ENCODE measurements at places on chromosomes 4 and X.

DNA sequence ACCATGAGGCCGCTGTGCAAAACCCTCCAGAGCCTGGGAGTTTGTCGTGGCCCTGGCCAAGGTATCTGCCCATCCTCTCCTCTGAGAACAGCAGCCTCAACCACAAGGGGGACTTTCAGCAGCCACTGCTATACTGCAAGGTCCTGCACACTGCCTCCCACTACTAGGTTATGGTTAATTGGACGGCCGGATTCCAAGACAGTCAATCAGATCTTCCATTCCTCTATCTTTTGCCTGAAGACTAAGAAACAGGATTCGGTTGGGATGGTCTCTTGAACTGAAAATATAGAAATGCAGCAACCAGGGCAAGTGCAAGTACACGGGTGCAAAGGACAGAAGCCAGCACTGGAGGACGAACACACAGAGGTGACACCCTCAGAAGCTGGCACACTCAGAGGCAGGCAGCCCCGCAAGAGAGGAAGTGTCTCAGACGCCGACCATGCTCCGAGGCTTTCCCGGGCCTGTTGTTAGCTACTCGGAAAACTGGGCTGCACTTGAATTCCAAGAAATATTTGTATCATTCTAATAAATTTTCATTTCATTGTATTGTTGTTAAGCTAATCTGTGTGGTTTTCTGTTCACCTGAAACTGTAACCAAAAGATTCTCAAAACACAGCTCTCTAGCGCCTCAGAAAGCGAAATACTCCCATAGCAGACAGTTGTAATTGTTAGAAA lies 63.3 kb downstream of the AFAP1 start:
- no peak for DNase-seq

DNA sequence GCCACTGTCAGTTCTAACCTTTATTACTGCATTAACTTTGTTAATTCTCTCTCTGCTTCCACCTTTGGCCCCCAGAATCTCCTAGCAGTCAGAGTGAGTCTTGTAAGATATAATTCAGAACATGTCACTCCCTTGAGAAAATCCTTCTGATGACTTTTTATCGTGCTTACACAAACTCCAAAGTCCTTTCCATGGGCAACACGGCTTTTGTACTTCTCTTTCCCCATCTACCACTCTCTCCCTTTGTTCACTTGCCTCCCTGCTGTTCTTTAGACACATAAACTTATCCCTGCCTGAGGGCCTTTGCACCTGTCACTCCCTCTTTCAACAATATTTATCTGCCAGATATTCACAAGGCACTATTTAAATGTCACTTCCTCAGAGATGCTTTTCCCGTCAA lies 64.8 kb downstream of the MAOB start:
- no peak for DNase-seq

DNA sequence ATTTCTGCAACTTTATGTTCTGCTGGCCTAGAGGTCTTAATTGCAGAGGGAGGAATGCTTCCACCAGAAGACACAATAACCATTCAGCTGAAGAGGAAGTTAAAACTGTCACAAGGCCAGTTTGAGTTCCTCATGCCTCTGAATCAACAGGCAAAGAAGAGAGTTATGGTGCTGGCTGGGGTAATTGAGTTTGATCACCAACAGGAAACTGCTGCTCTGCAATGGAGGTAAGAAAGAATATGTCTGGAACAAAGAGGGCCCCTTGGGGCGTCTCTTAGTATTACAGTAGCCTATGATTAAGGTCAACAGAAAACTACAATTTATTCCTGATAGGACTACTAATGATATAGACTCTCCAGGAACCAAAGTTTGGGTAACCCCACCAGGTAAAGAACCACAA lies 744.0 kb downstream of the FSTL5 start:
- no peak for DNase-seq

GRCh38 chr4:73343432-73343831 lies 60.7 kb upstream of the ALB start:
- DNase-seq: no peak

DNA sequence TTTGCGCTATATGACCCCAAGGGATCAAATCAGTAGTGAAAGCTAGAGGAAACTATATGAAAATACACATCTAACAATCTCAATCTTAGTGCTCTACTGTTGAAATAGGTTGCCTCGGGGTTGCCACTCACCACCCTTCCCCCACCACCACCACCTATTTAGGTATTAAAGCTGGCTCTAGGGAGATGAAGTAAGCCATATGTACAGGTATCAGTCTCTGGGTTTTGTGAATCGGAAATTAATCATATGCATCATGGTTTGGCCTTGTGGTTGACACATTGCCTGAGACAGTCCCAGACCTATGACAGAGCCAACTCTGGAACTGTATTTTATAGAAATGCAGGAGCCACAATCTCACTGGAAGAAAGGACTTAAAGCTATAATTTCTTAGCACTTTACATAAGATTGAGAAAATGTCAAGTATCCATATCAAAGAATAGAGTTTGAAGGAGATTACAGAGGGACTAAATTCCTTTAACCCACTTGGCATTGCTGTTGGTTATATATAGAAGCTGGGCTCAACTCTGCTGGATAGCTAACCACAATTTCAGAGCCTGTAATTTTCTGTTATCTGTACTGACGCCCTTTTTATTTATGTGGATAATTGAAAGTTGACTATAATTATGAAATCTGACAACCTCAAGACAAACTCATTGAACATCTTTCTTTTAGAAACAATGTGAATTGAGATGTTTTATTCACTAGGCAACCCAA lies 26.7 kb upstream of the BMP2K start:
- no peak for DNase-seq

- DNase-seq: no peak
These were observed 5.1 kb upstream of the OCRL start for GRCh38 chrX:129534816-129535578.

GRCh38 chrX:21369613-21370012 lies 4.6 kb upstream of the CNKSR2 start:
- no peak for DNase-seq

DNA sequence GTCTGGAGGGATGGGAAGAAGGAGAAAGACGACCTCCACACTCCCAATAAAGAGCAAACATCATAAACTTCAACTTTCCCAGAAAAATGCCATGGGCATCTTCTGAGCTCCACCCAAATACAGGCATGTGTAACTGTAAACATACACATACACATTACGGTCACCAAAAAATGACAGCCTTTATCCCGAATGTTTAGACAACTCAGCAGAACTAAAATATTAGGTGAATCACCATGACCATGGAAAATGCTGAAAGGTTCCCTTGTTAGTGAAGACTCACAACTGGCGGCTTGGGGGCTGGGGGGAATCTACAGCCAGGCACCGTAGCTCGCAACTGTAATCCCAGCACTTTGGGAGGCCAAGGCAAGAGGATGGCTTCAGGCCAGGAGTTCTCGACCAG lies 33.0 kb downstream of the PRKX start:
- DNase-seq: no peak

GRCh38 chr4:185665655-185666054 lies 130.3 kb upstream of the PDLIM3 start:
- no peak for DNase-seq

GRCh38 chrX:64265265-64265664 lies 34.9 kb upstream of the ASB12 start:
- no peak for DNase-seq

DNA sequence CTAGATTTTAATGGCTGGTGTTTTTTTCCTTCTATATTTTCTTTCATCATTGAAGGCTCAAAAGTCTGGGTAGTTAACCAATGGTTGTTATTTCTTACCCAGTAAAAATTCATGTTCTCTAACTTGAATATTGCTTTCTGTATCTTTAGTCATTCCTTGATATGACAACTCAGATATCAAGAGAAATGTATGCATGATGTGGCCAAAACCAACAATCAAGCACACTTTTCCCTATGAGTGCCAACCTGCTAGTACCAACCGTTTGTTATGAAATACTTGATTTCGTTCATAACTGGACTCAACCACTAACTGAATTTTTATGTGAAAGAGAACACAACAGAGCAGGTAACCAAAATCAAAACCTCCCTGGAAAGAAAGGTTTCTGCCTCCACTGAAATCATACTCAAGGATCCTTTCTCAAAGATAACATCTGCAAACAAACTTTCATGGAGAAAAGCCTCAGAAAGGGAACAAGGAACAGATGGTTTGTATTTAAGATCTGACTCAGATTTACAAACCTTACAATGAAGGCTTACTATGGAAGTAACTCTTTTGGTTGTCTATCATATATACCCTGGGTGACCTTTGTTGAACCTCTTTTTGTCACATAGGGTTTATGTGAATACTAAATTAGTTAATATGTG lies 8.3 kb upstream of the VEGFC start:
- DNase-seq: no peak

DNA sequence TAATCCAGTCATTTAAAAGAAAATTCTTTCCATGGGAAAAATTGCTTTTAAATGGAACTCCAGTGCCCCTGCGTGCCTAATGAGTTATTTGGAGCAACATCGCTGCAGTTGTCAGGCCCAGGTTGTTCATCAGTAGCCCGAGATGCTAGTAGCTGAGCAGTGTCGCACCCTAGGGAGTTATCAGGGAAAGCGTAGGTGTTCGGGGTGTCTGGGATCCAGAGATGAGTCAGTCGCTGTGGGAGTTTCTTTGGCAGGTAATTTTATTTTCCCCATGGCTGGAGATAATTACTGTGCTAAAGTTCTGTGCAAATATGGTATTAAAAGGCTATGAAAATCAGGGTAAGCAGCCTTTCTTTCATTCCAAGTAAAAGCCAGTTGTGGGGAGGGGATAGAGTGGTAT lies 49.4 kb downstream of the ANXA3 start:
- no peak for DNase-seq

DNA sequence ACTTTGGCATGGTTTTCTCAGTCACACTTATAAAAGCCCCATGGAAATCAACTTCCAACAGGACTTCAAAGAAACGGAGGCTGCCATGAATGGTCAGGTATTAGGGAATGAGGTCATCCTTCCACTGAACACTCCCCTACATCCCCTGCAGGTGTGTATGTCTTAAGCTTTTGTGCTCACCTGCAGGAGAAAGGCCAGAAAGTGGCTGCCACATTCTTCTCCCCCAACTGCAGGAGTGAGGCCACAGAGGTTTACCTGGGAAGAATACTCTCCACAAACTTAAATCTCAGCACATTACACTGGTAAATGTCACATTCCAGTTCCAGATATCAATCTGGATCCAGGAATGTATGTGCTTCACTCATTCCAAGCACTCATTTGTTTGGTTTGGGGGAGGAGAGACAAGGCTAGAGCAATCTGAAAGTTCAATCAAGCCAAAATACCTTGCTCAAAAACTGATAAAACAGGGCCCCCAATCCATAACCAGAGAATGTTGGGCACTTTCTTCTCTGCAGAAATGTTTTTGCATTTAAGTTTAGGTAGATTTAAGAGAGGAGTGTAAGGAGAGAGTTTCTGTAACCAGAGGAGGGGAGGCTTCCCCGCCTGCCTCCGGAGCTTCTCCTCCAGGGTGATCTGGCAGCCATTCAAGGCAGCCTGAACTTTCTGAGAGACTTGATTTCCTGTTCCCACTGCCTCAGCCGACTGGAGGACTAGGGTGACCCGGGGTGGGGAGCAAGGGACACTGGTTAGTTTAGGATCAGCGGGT lies 15.4 kb downstream of the FAM9C start:
- no peak for DNase-seq

- no peak for DNase-seq
These were observed 3.5 kb downstream of the BCOR start for GRCh38 chrX:40094041-40094899.

GRCh38 chr4:45317739-45318138 lies 591.4 kb upstream of the GNPDA2 start:
- no peak for DNase-seq

DNA sequence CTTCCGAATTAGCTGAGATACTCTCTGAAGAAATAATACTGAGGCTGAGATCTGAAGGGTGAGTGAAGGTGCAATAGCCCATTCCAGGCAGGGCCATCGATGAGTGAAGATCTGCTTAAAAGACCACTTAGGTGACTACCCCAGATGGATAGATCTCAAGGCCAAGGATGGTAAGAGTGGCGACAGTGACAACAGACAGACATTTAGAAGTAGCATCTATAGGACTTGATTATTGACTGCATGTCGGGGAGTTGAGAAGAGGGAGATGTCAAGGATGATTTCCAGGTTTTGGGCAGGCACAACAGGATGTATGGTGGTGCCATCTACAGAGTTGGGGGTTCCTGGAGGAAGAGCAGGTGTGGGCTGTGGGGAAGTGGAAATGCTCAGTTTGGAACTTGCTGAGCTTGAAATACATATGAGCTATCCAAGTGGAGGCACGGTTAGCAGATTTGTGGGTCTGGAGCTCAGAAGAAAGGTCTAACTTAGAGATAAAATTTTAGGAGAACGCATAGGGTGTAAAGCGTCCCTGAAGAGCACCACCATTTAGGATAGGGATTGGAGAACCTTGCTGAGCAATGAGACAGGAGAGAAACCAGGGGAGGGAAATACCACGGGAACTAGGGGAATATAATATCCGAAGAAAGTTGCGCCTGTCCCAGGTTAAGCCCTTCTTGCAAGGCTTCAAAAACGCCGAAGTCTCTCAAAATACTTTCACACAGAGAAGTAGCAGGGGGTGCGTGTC lies 688 bp downstream of the UFSP2 start:
- DNase-seq: no peak

- no peak for DNase-seq
These were observed 331.5 kb downstream of the NKX6-1 start for GRCh38 chr4:84167564-84167963.

- no peak for DNase-seq
These were observed 20.8 kb downstream of the PTPN13 start for GRCh38 chr4:86614865-86615264.

- DNase-seq: no peak
These were observed 13.2 kb upstream of the FAM3A start for GRCh38 chrX:154529206-154529612.

DNA sequence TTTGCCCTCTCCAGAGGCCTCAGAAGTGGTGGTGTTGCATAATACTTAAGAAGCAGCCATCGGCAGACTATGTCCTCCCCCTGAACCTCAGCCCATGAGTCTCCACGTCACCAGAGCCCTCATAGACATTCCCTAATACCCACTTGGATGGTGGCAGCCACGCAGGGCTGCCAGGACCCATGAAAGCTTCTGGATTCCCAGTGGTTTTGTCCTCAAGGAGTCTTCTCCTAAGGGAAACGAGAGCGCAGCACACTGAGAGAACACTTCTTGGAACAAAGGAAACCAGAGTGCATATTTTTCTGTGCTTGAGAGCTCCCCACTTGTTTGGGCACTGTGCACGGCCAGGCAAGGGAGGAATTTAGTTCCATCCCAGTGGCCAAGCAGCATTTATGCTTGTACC lies 204.1 kb upstream of the DMD start:
- no peak for DNase-seq

- DNase-seq: peak; percentile 77
These were observed 557 bp upstream of the FAM53A start for GRCh38 chr4:1684506-1685234.

Measured in T-cell (primary cell).